ENCODE measurements at places on chromosomes 4 and X.
A peak's percentile ranks its signal among the peaks of the same experiment; 100 is the strongest.

DNA sequence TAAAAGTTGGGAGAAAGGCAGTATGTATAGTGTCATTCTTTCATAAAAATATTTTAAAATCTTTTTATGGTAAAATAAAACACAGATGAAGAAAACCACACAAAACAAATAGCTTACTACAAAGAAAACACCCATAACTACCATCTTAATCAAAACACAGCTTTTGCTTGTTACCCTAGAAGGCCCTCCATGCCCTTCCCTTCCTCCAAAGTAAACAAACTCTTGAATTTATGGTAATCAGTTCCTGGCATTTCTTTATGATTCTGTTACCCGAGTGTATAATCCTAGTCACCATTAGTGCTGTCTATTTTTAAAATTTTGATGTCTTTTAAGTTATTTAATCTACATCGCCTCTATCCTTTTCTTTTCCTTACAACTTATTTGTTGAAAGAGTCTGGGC lies 170.9 kb downstream of the APBB2 start:
- no peak for DNase-seq

DNA sequence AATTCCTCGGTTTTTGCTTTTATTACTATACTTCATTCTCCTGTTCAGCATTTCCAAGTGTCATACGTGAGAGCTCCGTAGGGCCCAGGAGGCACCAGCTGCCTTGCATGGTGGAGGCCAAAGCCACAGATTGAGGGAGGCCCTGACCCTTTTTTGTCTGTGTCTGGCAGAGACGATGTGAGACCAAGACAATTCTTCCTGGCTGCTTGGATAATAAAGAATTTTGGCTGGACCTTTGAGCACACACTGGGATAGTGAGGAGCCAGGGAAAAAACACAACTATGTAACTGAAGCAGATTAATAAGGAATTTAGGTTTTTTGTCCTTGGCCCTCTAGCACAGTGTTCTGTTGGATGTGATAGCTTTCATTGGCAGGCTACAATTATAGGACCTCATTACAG lies 161.0 kb downstream of the CPXCR1 start:
- DNase-seq: no peak

GRCh38 chrX:110015915-110016314 lies 13.0 kb downstream of the TMEM164 start:
- DNase-seq: no peak

- DNase-seq: no peak
These were observed 7.6 kb upstream of the DUSP9 start for GRCh38 chrX:153639177-153640044.

GRCh38 chr4:100557306-100557705 lies 39.5 kb upstream of the EMCN start:
- DNase-seq: no peak

GRCh38 chrX:125769628-125770027 lies 396.5 kb downstream of the DCAF12L2 start:
- no peak for DNase-seq

- DNase-seq: no peak
These were observed 92.2 kb upstream of the H2AZ1 start for GRCh38 chr4:100042235-100042634.

GRCh38 chr4:121277194-121278105 lies 103.4 kb downstream of the QRFPR start:
- peak; percentile 55 for DNase-seq

DNA sequence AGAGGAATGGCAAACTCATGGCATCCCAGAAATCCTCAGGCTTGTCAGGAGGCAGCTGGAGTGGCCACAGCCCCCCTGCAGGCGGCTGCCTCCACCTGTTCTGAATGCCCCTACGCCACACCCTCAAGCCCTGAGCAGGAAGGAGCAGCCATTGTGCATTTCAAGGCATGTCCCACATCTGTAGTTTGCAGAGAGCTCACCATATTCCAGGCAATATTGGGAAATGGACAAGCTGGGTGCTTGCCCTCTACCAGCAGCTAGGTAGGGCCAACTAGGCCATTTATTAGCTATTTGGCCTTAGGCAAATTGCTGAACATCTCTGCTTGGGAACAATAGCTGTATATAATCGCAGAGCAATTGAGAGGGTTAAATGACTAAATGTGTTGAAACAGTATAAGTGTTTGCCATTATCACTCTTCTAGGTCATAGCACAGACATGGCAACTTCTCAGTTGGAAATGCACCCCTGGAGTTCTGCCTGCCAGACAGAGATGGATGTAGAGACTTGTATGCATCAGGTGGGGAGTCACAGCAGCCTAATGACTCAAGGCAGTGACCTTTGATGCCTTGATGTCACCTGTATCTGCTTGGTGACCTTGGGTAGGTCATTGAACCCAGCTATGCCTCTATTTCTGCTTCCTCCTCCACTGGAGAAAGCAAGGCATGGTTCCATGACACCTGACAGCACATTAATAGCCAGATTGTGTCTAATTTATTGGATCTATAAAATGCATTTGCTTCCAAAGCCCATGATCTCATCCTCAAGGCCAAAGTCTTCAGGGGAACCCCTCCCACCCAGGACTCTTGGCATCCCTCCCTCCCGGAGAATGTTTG lies 52.8 kb downstream of the FHDC1 start:
- no peak for DNase-seq

GRCh38 chr4:27357283-27357682 lies 496.6 kb downstream of the STIM2 start:
- DNase-seq: peak; percentile 8

GRCh38 chr4:155510771-155511170 lies 134.0 kb upstream of the MAP9 start:
- no peak for DNase-seq

DNA sequence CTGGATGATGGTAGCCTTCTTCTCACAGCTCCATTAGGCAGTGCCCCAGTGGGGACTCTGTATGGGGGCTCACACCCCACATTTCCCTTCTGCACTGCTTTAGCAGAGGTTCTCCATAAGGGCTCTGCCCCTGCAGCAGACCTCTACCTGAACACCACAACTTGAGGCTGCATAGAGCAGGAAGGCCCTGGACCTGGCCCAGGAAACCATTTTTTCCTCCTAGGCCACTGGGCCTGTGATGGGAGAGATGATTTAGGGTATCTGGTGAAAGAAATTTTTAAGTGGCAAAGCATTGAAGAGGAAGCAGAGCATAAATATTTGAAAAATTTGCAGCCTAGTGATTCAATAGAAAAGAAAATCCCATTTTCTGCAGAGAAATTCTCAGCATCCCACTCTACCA lies 17.3 kb downstream of the F8A3 start:
- no peak for DNase-seq

DNA sequence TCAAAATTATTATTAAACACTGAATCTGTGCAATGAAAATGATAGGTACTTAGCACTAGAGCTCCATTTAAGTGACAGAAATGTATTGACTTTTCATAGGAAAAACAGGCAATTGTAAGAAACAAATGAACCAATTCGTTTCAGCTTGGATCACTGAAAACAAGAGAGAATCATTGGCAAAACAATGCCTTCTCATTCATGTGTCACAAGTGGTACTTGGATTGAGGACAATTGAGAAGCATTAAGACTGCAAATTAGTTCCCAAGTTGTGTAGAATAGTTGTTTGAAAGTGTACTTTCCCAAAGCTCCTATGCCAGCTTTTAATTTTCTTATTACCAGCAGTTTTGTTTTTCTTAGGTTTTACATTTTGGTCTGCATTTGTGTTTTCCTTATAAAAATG lies 20.6 kb downstream of the CNKSR2 start:
- DNase-seq: no peak

DNA sequence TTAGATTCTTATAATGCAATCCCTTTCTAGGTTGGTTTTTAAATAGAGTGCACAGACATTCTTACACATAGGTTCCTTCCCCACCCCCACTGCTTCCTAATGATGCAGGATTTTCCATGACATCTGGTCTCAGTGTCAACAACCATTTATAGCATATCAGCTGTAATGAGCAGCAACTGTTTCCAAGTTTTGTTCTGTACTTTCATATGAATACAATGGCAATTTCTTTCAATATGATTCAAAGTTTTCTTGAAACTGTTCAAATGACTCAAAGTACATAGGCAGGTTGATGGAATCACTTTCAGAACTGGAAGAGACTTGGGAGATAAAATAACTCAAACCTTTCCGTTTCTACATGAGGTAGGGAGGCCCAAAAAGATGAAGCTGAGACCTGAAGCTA lies 220.7 kb downstream of the CAMK2D start:
- DNase-seq: no peak

Measured in ACHN (cell line).